ENCODE measurements at places on chromosomes 11 and 22.
A peak's percentile ranks its signal among the peaks of the same experiment; 100 is the strongest.

- peak; percentile 84 for DNase-seq
Observed at GRCh38 chr11:129148487-129148886, 43.6 kb downstream of the ARHGAP32 start.

GRCh38 chr11:59802639-59803176, 7.9 kb downstream of the MRPL16 start:
- peak; percentile 73 for DNase-seq

DNA sequence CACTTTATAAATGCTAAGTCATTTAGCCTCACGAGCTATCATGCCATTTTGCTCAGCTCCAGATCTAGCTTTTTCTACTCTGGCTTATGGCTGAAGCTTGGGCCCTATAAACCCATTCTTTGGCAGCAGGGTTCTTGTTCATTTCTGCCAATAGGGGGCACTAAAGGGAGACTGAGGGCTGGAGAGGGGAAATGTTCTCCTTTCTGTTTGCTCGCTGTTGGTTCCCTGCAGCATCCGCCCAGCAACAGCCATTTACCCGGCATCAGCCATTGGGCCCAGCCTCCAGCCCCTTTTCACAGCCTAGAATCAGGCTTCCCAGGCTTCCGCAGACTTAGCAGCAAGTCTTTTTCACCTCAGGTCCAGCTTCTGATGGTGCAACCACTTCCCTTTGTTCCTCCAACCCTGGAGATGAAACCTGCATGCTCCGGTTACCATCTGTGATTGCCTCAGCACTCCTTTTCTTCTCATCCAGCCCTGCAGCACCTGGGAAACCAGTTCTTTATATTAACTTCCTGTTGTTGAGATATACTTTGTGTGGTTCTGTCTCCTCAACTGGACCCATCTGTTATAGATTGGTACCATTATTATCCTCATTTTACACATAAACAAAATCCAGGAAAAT, 4.2 kb upstream of the ME3 start:
- DNase-seq, result peak; percentile 46

- no peak for DNase-seq
Observed at GRCh38 chr11:71311176-71311925, 59.0 kb upstream of the SHANK2 start.

All from MCF 10A (cell line).